ENCODE measurements at places on chromosomes 16 and 17.

GRCh38 chr16:13767215-13767614 lies 152.7 kb upstream of the ERCC4 start:
- no peak for DNase-seq

GRCh38 chr16:22225060-22225459 lies 19.0 kb downstream of the EEF2K start:
- no peak for DNase-seq

DNA sequence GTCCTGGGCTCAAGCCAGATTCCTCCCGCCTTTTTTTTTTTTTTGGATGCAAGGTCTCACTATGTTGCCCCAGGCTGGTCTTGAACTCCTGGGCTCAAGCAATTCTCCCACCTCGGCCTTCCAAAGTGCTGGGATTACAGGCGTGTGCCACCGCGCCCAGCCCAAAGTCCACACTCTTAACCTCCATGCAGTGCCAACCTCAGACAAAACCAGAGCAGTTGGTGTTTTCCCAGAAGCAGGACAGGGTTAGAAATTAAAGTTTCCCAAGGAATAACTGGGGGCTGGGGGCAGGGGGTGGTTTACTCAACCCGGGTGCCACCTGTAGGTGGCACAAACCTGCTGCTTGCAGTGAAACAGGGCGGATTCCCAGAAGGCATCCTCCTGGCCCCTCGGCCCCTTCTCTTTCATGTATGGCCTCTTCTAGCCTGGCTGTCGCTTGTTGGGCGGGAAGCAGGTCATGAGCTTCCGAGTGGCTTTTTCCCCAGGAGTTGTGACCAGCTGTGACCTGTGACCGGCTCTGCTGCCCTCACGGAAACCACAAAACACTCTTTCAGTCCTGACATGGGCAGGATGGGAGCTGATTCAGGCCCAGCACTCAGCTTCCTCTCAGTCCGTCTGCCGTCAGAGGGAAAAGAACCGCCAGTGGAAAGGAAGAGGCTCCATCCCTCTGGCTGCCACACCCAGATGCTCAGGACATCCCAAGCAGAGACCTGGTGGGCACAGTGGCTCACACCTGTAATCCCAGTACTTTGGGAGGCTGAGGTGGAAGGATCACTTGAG lies 25.6 kb upstream of the USP7 start:
- DNase-seq = no peak

- DNase-seq = no peak
Measured at GRCh38 chr16:49924078-49924477, 68.2 kb upstream of the ZNF423 start.

DNA sequence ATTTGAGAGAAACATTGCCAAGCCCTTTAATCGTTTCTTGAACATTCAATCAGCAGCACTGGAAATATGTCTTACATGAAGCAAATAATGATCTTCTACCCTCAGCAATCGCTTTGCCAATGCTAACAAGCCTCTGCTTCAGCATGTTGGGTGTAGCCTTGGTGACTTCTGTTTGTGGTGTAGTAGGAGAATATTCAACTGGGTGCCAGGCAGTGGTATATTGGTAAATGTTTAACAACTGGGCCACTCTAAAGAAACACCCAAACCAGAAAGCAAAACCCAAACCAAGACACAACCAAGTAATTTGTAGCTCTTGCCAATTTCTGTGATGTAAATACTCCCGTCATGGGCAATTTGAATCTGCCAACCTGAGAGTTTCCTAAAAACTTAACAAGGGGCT lies 9.7 kb downstream of the CDH13 start:
- no peak for DNase-seq

- DNase-seq = peak; percentile 80
Measured at GRCh38 chr17:16353317-16354174, at the start of gene CENPV. CENPV (minus strand) TSS chr17:16353469; CDS start chr17:16353436, 33 bp downstream.

GRCh38 chr17:19311421-19312215 lies 50.9 kb downstream of the B9D1 start:
- no peak for DNase-seq

- no peak for DNase-seq
Measured at GRCh38 chr17:78992542-78993212, 13.0 kb upstream of the LGALS3BP start.

DNA sequence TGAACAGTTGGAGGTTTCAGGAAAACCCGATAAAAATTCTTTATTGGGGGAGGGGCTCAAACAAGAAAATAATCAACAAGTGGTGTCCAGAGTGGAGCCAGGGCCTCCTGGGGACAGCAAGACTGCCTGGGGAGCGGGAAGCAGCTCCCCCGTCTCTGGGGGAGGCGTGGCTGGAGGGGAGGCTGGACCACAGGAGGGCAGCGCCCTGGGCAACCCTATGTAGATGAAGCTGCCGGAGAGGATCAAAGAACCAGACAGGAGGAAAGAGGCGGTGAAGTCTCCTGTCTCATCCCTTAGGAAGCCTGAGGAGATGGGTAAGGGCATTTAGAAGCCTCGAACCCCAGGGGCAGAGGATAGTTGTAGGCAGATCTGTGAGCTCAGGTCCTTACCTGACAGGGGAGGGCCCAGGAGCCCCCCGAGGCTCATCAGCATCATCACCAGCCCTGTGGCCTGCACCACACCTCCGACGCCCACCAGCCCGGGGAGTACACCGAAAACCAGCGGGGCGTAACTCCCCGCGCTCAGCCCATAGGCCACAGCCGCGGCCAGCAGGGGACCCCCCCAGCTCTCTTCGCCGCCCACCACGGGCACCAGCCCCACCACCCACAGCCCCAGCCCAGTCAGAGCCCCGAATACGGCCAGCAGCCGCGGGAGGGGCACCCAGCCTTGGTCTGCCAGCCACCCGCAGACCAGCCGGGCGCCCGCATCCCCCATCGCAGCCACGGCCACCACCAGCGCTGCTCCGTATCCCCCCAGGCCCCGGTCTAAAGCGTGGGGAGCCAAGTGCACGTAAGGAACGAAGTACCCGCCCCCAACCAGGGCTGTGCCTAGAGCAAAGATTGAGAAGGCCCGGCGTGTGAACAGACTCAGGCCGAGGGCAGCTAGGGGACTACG lies 2.0 kb downstream of the SLC16A11 start:
- peak; percentile 44 for DNase-seq

- DNase-seq = no peak
Measured at GRCh38 chr16:50676684-50677225, 4.4 kb downstream of the SNX20 start.

- DNase-seq = no peak
Measured at GRCh38 chr17:7695586-7695985, 7.3 kb downstream of the WRAP53 start.

DNA sequence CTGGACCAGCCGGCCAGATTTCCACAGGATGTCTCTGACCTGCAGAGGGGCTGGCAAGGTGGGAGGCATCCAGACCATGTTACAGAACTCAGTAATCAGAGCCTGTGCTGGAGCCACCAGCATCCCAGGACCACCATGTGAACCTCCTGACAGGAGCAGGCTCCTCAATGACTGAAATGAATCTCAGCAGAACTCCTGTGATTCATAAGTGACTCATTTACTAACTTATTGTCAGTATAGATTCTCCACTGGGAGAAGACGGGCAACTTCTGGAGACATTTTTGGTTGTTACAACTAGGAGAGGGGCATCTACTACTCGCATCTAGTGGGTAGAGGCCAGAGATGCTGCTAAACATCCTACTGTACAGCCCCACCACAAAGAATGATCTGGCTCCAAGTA lies 3.1 kb upstream of the WWOX start:
- no peak for DNase-seq

GRCh38 chr16:85395913-85396878 lies 216.9 kb upstream of the GSE1 start:
- no peak for DNase-seq

DNA sequence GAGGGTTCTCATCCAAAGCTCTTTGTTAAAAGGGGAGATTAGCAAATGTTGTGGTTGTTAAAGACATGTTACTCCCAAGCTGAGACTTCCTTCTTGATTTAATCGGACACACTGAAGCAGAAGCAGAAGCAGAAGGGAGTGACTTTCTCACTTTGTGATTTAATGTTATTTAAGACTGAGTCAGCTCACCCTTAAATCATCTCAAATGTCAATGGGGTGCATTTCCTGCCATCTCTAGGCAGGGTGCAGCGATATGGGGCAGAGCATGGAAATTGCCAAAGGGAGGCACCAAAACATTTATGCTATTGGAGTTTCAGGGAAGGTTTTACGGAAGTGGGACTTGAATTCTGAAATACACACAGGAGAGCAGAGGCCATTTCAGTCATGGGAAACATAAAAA lies 283.6 kb downstream of the ABCC12 start:
- DNase-seq = no peak

DNA sequence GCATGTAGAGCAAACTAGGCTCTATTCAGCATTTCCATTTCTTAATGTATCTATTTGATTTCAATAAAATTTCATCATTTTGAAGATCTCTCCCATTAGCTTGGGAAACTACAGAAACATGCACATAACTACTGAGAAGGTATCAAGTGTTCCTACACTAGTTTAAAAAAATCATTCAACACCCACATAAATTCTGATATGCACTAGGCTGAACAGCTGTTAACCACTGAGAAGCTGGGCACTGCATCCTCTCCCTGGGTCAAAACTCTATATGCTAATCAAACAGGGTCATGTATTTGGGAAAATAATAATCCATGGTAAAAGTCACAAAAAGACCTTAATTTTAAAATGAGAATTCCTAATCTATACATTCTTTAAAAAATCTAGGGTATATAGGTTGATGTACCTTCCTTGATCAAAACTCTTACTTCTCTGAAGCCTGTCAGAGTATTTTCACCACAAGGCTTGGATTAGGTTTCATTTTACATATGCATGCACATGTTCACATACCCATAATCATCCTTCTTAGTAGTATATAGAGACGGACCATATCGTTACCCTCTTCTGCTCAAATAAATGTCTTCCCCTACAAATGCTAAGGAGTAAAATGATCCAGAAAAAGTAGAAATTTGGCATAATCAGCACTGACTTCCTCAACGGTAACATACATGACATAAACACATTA lies 57.2 kb downstream of the KANSL1 start:
- DNase-seq = no peak
